CD4-positive, alpha-beta T cell treated with Interleukin-15 for 4 hours (primary cell): ENCODE measurements at places on chromosomes 12 and 14.
A peak's percentile ranks its signal among the peaks of the same experiment; 100 is the strongest.

- DNase-seq = no peak
Measured at GRCh38 chr12:42199007-42199406, 39.0 kb downstream of the YAF2 start.

DNA sequence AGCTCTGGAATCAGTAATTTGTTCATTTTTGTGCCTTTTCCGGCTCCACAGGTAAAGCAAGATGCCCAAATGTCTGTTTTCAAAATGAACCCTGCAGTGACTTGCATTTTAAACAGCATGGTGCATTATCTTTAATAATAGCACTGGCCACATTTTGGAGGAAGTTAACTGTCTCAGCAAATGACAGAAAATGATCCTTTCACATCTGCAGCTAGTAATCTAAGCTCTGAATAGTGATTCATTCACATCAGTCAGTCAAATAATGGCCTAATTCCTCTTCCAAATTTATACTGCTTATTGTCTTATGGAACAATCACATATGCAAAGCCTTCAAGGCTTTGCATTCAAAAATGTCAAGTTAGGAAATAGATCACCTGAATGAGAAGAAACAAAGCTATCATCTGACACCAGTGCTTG is 75.6 kb downstream of the PPM1H start:
- DNase-seq = no peak

DNA sequence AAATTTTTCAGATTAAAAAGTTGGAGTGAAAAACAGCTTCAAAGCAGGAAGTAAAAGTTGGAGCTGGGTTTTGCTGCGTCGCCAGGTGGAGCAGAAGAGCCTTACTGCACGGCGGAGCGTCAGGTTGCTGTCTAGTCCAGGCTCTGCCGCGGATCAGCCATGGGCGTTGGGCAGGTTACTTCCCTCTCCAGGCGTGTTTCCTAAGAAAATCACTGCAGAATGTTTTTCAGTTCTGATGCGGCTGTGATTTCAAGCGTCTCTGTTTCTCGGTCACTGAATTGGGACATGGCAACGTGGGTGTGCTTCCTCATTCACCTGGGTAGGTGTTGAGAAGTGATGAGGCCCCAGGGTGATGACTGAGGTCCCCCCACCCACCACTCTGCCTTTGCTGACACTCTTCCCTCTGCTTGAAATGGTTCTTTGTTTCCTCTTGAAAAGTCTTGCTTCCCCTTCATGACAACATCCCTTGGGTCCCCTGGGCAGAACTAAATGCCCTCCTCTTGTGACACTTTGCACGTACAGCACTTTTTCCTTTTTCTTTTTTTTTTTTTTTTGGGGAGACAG is 7.6 kb downstream of the EVL start:
- peak; percentile 70 for DNase-seq

- no peak for DNase-seq
Measured at GRCh38 chr12:25637752-25638151, 84.7 kb upstream of the LMNTD1 start.

GRCh38 chr14:62994096-62994495 is 51.2 kb downstream of the KCNH5 start:
- no peak for DNase-seq

- DNase-seq = peak; percentile 62
Measured at GRCh38 chr12:42299392-42300308, 26.2 kb downstream of the ZCRB1 start.

- no peak for DNase-seq
Measured at GRCh38 chr12:83121897-83122622, 435.4 kb downstream of the TMTC2 start.

DNA sequence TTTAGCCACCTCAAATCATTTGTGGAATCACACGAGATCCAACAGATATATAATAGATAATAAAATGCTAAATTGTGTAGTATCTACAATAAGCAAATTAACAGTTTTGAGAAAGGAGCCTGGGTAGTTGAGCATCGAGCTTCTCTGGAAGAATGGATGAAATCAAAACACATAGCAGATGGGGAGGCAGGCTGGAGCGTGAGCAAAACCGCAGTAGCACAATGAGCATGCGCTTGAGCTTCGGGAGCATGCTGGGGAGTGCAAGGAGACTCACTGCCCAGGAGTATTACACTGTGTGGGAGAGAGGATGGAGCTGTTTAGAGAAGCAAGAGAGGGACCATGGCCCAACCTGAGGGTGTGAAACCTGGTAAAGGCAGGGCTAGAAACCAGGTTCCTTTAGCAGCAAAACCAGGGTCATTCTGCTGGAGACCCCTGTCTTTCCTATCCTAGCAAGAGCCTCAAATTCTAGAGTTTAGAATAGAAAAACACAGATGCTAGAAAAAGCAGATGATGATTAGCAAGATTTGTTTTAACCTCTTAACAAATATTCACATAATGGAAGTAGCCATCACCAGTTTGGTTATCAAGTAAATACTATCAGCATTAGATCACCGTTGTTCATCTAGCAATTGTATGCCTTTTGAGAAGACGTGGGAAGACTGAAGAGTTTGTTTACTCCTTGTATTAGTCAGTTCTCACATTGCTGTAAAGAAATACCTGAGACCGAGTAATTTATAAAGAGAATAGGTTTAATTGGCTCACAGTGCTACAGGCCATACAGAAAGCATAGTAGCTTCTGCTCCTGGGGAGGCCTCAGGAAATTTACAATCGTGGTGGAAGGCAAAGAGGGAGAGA is 484.8 kb downstream of the EGLN3 start:
- DNase-seq = no peak

DNA sequence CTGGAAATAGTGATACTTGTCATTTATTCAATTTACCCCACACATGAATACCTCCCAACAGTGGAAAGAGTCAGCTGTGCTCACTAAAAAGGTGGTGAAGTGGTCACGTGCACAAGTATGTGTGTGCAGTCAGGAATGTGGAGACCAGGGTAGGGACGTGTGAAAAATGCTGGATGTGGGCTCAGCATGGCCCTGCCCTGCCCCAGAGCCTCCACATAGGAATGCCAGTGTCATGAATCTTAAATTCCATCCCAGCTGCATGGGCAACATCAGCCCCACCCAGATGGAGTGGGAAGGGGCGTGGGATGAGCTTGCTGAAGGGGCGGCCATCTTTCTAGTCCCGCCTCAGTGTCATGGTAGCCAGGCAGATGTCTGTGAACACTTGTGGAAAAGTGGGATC is 87.7 kb downstream of the C12orf75 start:
- no peak for DNase-seq

DNA sequence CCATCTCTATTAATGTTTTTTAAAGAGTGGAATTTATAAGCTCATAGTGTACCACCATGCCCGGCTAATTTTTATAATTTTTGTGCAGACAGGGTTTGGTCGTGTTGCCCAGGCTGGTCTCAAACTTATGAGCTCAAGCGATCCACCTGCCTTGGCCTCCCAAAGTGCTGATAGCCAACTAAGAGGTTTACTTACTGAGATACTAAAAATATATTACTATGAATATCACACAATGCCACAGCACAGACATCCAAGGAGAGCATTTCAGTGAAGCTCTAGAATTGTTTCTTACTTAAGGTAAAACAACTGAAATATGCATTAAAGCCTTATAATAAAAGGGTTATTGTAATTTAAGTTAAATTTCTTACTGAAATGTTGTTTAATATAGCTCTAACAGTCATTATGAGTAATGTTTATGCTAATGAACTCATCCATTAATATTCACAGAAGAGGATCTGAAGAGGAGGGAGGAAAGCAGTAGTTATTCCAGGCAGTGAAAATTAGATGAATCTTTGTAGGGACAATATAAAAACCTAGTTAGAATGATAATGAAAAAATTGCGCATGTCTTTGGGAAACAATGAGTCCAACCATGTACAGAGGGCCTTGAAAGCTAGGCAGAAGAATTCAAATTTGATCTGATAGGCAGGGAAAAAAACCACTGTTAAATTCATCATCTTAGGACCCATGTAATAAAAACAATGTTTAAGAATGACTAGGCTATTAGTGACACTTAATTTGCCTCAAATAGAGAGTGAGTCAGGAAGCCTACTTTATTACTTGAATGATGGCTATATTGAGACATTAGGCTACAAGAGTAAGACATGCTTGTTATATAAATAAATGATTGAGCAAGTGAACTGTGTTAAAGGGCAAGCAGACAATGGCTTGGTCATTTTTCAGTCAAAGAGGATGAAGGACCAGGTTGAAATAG is 99.2 kb downstream of the SLC41A2 start:
- DNase-seq = no peak

- DNase-seq = no peak
Measured at GRCh38 chr12:52396656-52397055, 9.5 kb downstream of the KRT82 start.

DNA sequence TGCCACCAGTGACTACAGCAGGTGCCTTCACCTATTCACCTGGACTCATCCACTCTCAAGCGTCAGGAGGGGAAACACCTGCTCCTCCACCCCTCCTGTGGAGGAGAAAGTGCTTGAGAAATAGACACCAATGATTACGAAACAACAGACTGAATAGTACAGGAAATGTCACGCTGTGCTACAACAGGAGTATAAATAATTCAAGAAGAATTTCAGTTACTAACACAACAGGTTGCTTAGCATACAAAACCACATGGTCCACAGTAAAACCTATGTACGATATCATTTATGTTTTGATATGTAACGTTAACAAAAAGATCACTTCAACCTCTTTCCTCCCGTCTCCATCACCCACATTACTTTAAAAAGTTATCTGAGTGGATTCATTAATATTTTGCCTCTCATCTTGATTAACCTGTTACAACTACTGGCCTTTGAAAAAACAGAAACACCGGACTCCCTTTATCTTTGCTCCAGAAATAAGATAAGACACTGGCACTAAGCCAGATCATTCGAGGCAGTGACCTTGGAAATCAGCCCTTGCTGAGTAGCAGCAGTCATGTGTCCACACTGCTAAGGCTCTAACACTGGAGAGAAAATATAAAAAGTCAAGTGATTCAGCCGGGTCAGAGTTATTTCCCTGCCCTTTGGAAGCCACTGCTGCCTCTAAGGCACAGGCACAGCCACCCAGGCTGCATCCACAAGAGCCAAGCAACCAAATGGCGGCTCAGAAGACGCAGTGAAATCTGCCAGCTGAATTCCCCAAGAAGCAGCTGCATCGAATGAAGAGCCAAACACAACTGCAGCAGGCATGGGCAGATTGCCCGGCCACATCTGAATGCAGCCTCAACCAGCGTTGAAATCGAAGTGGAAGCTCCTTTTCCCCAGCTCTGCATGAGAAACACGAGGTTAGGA is 40.9 kb downstream of the NT5DC3 start:
- no peak for DNase-seq

GRCh38 chr12:112023759-112024396 is 10.7 kb downstream of the ERP29 start:
- no peak for DNase-seq

DNA sequence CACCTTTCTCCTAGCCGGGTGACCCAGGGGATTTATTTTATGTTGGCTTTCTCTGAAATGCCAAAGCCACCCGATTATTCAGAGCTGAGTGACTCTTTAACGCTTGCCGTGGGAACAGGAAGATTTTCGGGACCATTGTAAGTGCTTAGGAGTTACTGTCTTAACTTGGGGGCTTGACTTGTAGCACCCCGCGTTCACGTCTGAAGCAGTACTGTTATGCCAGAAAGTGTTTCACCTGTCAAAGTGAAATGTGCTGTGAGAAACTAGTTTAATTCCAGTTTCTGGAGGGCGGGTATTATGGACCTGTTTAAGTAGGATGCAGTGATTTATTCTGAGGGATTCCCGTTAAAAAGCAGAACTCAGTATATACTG is 218 bp downstream of the LYSET start:
- no peak for DNase-seq

DNA sequence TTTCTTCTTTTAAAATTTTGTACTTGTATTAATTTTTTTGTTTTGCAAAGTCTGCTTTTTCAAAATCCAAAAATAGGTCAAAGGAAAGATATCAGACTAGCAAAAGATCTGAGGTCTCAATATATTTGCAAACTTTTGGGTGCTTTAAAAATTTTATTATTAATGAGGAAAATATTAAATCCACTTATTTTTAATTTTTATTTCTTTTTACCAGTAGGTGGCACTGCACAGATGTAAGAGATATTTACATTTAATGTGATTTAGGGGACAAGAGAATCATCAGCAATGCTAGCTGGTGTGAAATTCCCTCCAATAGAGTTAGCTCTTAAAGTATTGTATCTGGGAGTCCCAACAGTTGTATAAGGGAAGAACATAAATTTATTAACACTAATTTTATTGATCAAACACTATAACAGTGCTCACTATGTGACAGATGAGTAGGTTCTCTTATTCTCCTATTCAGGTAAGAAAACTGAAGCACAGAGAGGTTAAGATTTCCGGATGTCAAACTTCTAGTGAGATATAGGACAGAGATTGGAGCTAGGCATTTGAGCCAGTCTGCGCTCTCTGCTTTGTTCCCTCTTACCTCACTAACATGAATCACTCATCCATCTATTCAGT is 30.5 kb downstream of the ALX1 start:
- no peak for DNase-seq

DNA sequence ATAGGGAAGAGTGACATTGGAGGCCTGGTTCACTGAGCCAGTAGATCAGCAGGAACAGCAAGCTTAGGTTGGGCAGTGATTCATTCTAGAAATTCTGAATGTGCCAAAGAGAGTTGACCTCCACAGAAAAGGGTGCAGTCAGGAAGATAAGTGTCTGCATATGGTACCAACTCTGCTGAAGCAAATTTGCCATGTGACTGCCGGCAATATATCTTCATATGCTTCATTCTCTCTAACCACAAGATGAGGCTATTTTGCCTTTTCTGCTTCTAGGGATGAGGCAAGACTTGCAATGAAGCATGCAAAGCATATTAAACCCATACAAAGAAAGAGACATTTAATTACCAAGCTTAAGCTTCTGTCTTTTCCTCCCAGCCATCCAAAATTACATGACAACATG is 13.6 kb downstream of the CCDC198 start:
- DNase-seq = no peak

- peak; percentile 38 for DNase-seq
Measured at GRCh38 chr12:1796515-1797010, 23.8 kb upstream of the LRTM2 start.

- no peak for DNase-seq
Measured at GRCh38 chr12:43937947-43938346, 102.1 kb downstream of the TMEM117 start.

DNA sequence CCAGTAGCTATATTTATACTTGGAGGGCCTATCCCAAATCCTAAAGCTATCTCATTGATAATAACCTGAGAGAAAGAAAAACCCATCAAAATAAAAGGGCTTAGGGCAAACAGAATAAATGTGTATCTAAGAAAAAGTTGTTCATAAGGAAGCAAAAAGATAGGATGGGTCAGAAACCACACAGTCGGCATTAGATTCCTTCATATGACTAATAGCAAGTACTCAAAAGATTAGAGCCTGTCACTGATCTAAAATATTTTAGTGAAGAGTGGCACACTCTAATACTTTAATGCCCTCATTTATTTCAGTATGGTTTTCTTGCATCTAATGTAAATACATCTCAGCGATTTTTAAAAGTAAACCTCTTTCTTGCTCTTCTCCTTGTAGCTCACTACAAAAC is 17.1 kb upstream of the NAV3 start:
- no peak for DNase-seq

DNA sequence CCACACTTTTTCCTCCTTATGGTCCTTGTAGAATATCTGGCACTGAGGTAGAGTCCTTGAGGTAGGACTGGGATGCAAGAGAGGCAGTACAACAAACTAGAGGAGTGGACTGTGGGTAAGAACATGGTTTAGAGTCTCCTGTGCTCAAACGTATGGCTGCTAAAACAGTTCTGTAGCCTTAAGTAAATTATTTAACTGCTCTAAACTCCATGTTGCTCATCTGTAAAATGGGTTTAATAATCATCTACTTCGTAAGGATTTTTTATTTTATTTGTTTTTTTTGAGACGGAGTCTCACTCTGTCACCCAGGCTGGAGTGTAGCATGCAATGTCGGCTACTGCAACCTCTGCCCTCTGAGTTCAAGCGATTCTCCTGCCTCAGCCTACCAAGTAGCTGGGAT is 3.6 kb upstream of the COPZ1 start:
- DNase-seq = no peak

- no peak for DNase-seq
Measured at GRCh38 chr12:105444653-105445102, 114.2 kb downstream of the C12orf75 start.
